Neural crest cell (in vitro differentiated cells): ENCODE measurements at places on chromosomes 6 and 20.

DNA sequence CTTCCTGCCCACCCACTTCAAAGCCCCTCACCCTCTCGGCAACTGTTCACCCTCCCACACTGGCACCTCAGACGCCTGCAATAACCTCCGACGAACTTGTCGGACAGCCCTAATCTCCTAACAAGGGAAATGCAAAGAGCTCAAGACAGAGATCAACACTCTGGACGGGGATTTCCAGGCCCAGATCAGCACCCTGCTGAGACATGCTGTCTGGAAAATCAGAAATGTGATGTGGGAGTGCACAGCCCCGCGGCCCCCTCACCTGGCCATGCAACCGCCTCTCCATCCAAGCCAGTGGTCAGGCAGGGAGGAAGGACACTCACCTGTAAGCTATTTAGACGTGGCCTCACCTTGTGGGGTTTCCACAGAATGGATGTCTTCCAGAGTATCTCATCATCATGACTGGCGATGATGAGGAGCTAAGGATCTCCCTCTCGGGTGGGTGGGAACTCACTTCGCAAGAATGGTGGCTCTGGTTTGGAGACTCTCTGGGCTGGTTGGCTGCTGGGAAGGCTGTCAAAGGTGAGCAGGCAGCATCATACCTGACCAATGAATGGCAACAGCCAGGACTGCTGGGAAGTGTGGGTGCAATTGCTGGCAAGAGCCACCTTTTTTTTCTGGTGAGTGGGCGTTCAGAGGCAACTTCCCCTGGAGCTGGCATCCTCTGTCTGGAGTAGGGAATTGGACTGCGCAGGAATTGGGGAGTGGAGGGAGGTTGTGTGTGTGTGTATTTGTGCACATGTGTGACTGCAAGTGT lies 28.1 kb upstream of the ADTRP start:
- no peak for DNase-seq

GRCh38 chr20:63471717-63471980 lies 806 bp downstream of the KCNQ2 start:
- no peak for DNase-seq

DNA sequence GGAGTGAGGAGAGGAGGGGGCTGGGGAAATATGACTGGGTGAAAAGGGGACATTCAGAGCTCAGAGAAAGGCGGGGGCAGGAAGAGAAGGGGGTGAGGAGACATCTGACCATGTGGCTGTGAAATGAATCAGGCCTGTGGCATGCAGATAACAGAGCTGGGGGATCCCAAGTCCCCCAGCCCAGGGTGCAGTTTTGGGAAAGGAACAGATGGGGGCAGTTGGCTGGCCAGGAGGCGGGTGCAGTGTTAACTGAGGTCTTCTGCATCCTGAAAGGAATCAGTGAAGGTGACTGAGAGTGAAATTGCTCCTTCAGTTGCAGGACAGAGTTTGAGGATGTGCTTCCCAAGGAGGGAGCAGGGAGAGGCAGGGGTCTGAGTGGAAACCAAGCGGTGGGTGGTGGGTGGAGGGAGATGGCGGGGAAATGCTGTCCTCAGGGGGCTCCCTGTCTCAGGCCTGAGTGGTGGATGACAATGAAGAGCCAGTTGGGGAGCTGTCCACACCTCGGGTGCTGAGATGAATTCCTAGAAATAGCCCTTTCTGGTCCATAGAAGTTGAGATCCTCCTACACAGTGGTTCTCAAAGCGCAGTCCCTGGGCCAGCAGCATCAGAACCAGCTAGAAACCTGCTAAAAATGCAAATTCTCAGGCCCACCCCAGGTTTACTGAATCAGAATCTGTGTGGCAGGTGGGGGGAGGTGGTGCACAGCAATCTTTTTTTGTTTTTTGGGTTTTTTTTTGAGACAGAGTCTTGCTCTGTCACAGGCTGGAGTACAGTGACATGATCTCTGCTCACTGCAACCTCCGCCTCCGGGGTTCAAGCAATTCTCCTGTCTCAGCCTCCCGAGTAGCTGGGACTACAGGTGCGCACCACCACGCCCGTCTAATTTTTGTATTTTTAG lies 26.0 kb upstream of the CCDC167 start:
- DNase-seq, result no peak

DNA sequence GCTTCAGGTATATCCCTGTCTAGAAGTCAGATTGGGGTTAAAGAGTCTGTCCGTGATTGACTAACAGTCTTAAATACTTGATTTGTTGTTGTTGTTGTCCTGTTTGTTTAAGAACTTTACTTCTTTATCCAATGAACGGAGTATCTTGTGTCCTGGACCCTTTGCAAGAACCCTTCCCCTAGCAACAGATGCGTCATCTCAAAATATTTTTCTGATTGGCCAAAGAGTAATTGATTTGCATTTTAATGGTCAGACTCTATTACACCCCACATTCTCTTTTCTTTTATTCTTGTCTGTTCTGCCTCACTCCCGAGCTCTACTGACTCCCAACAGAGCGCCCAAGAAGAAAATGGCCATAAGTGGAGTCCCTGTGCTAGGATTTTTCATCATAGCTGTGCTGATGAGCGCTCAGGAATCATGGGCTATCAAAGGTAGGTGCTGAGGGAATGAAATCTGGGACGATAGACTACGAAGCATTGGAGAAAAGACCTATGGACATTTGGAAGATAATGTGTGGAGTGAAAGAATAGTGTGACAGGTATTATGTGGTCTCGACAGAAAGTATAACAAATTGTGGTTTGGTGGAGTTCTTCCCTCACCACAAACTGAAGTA lies at the start of gene HLA-DRA:
Gene HLA-DRA (plus strand): TSS at position 286 of the 613 bp plus-strand sequence. CDS start 64 bp downstream, at position 350.
- peak; percentile 36 for DNase-seq

- no peak for DNase-seq
Measured at GRCh38 chr20:38393259-38393658, 41.9 kb downstream of the SNHG17 start.

- no peak for DNase-seq
Measured at GRCh38 chr6:90028995-90029635, 134.8 kb downstream of the GJA10 start.

DNA sequence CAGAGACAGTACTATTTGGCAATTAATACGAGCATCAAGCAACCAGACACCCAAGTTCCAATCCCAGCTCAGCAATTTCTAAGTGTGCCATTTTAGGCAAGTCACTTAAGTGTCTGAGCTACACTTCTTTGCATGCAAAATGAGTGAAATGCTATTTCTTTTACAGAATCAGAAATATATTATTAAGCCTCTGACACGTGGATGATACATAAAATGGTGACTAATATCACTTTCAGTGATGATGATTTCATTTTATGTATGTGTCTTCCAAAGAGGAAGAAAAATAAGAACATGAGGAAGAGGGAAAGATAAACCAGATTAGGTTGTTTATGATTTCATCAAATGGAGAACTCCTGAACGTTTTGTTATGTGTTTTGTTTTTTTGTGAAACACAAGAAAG lies 158.6 kb downstream of the TSHZ2 start:
- no peak for DNase-seq

- DNase-seq, result no peak
Measured at GRCh38 chr6:37985355-37985754, 165.8 kb downstream of the ZFAND3 start.

- DNase-seq, result no peak
Measured at GRCh38 chr6:77178821-77179220, 284.5 kb downstream of the HTR1B start.

GRCh38 chr6:37357288-37357687 lies 3.5 kb downstream of the RNF8 start:
- no peak for DNase-seq
